Motor neuron (in vitro differentiated cells): ENCODE measurements at places on chromosomes 7 and 10.

- ATAC-seq: no peak
These were observed 692.7 kb downstream of the MAGI2 start for GRCh38 chr7:78760620-78761355.

DNA sequence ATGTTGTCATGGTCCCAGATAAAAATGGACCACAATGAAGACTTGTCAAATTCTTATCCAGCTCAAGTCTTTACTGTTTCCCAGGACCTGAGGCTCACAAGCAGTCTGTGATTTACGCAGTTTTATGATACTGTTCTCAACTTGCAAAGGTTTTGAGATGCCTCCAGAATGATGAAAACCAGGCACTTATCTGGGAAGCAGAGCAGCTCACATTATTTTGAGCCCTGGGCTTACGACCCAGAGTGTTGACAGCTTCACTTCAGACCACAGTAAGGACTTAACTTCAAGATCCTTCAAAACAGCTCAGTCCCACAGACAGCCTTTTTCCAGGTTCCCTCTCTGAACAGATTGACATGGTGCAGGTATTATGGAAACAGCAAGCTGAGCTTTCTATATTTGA lies 236.1 kb downstream of the RNLS start:
- ATAC-seq: no peak

DNA sequence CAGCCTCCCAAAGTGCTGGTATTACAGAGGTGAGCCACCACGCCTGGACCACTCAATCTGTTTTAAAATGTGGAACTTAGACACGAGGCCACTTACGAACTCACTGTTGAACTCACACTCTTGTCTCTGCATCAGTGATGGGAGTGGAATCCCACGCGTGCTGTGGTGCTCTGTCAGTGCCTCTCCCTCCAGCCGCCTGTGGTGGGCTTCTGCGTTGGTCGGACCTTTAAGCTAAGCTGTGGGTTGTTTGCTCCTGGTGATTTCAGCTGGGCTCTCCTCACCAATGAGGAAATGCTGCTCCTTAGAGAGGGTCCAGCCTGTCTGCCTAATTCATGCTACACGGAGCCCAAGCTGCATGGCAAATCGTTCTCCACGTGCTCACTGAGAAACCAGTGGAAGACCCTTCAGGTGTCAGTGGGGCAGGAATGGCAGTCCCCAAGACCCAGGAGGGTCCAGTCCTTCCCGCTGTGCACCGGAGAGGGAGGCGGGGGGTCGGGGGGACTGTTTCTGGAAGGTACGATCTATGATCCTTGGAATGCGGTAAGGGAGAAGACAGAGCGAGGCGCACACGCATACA lies 17.9 kb upstream of the PRKAR1B start:
- ATAC-seq: no peak

GRCh38 chr10:14659626-14660196 lies 115.0 kb downstream of the FAM107B start:
- ATAC-seq: no peak

- no peak for ATAC-seq
These were observed 11.5 kb downstream of the IKZF1 start for GRCh38 chr7:50315739-50316671.
